ENCODE measurements at places on chromosomes 6 and 20.

DNA sequence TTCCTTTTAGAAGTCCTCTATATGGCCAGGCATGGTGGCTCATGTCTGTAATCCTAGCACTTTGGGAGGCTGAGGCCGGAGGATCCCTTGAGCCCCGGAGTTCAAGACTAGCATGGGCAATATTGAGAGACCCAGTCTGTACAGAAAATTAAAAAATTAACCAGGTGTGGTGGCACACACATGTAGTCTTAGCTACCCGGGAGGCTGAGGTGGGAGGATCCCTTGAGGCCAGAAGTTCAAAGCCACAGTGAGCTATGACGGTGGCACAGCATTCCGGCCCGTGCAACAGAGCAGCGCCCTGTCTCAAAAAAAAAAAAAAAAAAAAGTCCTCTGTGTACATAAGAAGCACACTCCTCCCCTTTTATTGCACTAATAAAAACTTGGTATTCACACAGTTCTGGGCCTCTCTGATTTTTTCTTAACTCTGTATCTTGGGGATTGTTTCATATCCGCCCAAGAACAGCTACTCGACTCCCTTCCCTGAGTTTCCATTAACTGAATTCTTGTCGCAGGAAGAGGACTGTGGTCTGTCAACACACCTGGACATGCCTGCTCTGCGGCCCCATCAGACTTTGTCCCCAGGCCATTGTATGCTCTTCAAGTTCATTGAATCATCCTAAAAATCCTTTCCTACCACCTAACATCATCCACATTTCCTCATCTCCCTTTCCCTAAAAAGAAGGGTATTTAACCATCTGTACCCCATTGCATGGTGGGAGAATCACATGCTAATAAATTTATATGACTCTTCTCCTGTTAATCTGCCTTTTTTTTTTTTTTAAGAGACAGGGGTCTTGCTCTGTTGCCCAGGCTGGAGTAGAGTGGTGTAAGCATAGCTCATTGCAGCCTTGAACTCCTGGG lies 25.9 kb upstream of the PPP1R3G start:
- DNase-seq: no peak

DNA sequence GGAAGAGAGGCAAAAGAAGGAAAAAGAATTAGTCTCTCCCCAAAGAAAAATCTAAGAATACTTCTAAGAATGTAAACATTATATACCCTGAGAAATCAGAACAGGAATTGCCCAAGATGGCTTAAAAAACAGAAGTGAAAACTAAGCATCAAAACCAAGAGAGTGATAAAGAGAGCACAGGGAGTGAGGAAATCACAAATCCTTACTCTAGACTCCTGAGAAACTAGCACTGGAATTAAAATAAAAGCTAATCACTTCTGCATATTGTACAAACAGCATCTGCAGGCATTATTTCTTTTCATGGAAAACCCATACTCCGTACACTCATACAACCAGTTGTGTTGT lies 285.7 kb downstream of the BTBD9 start:
- DNase-seq: no peak

DNA sequence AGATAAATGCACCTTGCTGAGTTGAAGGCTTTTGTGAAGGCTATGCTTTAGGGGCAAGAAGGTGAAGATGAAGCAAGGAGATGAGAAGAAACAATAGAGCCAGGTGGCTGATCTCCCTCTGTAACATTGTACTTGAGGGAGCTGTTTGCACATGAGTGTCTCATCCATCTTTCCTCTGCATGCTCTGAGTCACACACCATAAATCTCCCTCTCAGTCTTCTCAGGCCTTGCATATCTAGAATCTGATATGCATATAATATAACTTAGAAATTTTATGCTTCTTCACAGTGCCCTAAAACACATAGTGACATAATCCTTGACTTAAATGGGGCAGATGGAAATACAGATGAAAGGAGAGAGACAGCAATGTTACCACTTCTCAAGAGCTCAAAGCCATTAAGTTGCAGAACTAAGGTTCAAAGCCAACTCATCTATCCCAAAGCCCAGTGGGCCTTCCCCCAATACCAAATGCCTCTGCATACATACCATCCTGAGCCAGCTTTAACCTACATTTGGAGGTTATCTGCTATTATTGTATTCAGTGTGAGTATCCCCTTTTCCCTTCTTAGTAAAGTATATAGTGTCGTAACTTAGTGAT lies 62.4 kb upstream of the STXBP5 start:
- DNase-seq: no peak

GRCh38 chr20:21006611-21007010 lies 99.5 kb downstream of the LINC00237 start:
- DNase-seq: no peak

DNA sequence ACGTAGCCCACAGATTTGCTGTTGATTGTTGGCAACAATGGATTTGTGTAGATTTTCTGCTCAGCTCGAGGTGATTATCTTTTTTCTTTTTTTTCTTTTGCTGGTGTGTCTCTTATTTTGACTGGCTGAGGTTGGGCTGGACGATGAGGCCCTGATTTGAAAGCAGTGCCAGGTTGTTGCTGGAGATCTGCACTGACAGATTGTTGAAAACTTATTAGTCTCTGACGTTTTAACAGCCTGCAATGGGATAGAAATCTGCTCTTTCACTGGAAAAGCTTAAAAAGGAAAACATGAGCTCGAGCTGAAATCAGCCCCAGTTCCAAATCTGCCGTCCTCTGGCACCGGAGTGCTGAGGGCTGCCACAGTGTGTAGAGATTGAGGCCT lies 87.7 kb downstream of the PDE7B start:
- no peak for DNase-seq

DNA sequence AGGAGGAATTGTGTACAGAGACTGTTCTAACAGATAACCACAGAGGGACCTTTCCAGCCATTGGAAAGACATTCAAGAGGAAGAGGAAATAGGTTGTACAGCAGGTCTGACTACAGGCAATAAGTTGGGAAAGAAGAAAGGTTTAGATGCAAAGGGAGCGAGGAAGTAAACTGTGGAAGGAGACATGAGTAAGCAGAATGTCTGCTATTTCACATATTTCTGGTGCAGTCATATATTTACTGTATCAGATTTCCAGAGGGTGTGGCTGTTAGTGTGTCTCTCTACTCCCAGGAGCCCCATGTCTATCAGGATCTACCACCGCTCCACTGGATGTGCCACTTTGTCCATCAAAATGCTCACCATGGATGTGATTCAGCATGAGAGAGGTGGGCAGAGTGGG lies 25.9 kb downstream of the MRS2 start:
- DNase-seq: no peak

DNA sequence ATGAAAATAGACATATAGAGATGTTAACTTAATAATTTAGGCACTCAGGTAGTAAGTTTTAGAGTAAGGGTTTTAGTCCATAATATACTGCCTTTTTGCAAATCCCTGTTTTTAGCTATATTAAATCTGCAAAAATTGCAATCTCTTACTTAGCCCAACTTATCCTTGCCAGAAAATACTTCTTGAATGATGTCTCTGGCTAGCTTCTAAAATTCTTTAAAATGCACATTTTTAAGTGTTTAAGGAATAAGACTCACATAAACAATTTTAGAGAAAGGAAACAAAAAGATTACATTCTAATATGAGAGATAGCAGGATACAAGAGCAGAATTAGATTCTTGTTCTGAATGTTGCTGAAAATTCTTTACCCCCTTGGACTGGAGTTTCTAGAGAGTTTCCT lies 25.8 kb upstream of the RFPL4B start:
- DNase-seq: no peak

DNA sequence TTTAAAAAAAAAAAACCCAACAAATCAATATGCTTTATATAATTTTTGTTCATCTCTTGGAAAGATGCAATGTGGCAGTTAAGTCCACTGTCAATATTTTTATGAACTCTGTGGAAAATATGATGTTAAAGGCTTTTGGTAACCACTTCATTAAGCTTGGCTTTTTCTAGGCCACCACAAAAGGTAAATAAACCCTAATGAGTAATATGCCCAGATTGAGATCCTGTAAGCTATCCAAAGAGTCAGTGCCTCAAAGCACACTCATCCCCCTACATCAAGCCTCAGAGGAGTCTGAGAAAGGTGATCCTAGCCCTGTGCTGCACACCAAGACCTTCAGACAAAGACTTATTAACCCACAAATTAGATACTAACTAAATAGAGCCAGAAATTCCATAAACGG lies 121.1 kb downstream of the CDC5L start:
- DNase-seq: no peak

DNA sequence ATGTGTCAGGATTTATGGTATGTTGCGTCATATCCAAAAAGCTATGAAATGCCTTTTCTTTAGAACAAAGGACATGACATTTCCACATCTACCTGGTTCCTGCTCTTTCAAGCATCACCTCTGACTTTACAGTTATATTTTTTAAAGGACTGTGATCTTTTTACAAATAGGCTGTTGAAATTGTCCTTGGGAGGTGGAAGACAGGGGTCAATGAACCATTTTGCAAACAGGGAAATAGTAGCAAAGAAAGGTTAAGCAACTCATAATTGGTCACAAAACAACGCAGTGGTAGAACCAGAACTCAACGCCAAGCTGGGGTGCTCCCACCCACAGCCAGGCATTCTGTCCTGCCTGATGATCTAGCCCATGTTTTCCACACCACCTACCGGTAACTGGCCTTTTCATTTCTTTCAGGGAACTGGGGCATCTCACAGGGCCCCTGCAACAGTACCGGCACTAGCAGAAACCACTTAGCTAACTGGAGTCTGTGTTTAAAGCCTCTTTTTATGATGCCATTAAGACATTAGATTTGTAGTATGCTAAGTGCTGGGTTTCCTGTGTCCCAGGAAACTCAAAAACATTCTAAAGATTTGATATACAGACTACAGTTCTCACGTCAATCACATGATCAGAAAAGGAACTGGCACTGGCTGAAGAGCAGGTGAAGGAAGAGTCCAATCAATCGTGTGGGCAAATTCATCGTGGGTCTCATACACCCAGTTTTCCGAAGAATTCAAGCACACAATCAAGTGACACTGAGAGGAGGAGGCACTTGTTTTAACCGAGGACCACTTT lies 13.9 kb downstream of the ZNF217 start:
- no peak for DNase-seq

GRCh38 chr6:91063362-91063761 lies 476.5 kb upstream of the MAP3K7 start:
- no peak for DNase-seq

DNA sequence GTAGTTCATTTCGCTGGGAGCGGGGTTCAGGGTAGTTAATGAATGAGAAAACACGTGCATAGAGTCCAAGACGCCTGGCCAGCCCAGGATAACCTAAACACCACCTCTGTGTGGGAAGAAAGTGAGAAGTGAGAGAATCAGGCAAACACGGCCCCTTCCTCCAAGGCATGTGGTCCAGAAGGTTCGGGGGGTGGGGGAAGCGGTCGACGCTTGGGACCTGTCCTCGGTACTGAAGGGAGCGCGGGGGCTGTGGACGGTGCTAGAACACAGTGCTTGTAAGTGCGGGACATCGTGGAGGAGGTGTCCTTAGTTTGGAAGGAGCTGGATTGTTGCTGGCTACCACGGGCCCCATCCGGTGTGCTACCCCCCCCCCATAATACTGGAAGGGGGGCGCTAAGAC lies 1.7 kb upstream of the VSTM2L start:
- DNase-seq: no peak

GRCh38 chr6:159298840-159299239 lies 129.6 kb downstream of the FNDC1 start:
- no peak for DNase-seq

DNA sequence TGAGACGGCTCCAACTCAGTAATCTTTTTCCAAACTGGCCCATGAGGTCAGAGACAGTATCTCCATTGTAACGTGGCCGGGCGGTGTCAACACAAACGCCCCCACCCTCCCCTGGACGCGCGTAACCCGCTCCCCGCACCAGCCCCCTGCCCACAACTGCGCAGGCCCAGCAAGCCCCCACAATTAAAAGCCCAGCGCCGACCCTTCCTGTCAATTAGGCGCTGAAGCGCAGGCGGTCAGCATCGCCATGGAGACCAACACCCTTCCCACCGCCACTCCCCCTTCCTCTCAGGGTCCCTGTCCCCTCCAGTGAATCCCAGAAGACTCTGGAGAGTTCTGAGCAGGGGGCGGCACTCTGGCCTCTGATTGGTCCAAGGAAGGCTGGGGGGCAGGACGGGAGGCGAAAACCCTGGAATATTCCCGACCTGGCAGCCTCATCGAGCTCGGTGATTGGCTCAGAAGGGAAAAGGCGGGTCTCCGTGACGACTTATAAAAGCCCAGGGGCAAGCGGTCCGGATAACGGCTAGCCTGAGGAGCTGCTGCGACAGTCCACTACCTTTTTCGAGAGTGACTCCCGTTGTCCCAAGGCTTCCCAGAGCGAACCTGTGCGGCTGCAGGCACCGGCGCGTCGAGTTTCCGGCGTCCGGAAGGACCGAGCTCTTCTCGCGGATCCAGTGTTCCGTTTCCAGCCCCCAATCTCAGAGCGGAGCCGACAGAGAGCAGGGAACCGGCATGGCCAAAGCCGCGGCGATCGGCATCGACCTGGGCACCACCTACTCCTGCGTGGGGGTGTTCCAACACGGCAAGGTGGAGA lies at the start of the genes HSPA1A and HSPA1L:
Gene HSPA1A (plus strand): TSS at position 519 of the 814 bp plus-strand sequence. CDS start 214 bp downstream, at position 733.
Gene HSPA1L (minus strand): TSS at position 259 of the 814 bp plus-strand sequence. CDS start 3,311 bp downstream, outside the sequence.
- DNase-seq: peak; percentile 45

- DNase-seq: no peak
Measured at GRCh38 chr20:21702553-21703470, 2.7 kb upstream of the PAX1 start.

DNA sequence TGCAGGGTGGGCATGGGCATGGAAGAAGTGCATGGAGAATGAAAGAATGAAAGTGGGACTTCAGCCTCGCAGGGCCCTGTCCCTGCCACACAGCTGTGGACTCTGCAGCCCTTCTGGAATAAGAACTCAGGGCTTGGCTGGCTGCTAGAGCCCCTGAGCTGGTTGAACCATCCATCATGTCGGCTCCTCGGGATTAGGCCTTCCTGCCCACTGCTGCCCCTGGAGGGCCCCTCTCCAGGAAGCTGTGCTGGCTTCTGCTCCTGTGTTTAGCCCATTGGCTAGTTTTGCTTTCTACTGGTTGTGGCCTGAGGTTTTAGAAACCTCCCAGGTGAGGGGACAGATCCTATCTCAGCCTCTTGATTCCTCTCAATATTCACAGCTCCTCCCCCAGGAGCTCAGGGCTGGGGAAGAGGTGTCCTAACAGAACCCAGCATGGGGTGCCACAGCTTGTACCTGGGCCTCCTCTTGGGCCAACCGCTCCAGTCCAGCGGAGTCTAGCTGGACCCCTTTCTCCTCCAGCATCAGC lies 7.9 kb downstream of the AARS2 start:
- DNase-seq: no peak

DNA sequence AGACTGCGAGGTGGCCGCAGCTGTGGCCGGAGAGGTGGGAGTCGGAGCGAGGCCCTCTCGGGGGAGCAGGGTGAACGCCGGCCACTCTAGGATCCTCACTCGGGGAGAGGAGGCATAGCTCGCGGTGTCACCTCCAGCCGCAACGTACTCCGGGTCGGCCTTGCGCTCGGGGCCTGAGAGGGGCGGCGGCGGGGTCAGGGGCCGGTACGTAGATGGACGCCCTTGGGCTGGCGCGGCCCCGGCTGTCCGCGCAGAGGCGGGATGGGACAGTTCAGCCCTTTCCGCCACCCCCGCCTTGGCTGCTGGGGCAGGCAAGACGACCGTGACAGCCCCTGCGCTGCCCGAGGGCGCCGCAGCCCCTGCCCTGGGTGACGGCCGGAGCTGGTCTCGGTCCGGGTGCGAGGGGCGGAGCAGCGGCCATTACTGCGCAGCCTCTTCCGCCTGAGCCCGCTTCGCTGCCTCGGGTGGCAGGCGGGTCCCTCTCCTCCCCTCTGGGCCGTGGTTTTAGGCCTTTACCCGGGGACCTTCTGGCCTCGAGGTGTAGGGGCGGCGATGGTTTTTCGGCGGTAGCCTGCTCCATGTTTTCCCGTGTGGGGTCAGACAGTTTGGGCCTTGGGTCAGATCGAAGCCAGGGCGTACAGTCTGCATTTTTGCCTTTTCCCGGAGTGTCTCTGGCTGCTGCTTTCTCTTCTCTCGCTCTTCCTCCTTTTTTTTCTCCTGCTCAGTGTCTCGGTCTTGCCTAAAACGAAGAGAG lies 405 bp downstream of the RNF146 start:
- peak; percentile 40 for DNase-seq
